ENCODE measurements at places on chromosomes 3 and 15.

- no peak for DNase-seq
These were observed 1.2 kb downstream of the SPINT1 start for GRCh38 chr15:40845036-40845435.

GRCh38 chr15:31307270-31308184 lies 19.1 kb upstream of the KLF13 start:
- peak; percentile 82 for DNase-seq

GRCh38 chr3:149274220-149274619 lies 52.6 kb upstream of the CP start:
- DNase-seq, result no peak

DNA sequence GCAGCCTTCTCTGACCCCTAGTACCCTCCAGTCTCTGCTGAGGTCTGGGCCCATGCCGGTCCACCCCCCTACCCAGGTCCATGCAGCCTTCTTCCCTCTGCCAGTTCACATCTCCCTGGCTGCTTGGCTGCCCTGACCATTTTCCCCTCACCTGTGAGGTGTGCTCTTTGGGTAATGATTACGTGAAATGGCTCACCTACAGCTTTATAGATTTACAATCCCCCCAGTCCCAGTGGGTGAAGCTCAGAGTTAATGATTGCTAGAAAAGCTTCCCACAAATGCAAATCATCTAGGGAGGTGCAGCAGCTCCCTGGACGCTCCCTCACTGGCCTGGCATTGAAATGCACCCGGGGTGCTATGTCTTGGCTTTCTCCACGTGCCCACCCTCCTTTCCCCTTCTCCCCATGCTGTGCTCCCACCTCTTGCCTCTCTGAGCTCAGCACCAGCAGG lies 18.7 kb downstream of the PAQR5 start:
- no peak for DNase-seq

DNA sequence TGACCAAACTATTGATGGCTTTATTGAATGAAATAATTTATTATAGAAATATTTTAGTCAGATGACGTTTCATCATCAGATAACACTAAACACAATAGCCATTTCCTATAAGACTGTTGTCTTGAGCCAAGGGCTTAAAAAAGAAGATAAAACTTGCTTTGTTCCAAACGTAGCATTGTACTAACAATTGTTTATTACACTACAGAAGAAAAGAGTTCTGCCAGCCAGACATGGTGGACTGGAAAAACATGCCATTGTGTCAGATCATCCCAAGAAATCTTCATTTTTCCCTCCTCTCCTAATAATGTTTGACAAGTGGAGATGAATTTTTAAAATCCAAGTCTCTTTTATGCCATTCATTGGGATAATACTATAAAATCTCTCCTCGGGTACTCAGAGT lies 203.3 kb downstream of the CDIN1 start:
- no peak for DNase-seq

GRCh38 chr15:29840926-29841325 lies 18.7 kb upstream of the TJP1 start:
- DNase-seq, result no peak

GRCh38 chr3:79354179-79354688 lies 413.6 kb downstream of the ROBO1 start:
- no peak for DNase-seq

- DNase-seq, result no peak
These were observed 31.0 kb upstream of the ATOSA start for GRCh38 chr15:52710050-52710707.

GRCh38 chr3:117763561-117763960 lies 1054.0 kb downstream of the TUSC7 start:
- no peak for DNase-seq

- DNase-seq, result peak; percentile 52
These were observed 66.8 kb upstream of the PCSK6 start for GRCh38 chr15:101556273-101556672.

- DNase-seq, result no peak
These were observed 163.8 kb upstream of the ATP11B start for GRCh38 chr3:182629521-182629920.

- DNase-seq, result no peak
These were observed 40.4 kb upstream of the PXYLP1 start for GRCh38 chr3:141191097-141191749.

DNA sequence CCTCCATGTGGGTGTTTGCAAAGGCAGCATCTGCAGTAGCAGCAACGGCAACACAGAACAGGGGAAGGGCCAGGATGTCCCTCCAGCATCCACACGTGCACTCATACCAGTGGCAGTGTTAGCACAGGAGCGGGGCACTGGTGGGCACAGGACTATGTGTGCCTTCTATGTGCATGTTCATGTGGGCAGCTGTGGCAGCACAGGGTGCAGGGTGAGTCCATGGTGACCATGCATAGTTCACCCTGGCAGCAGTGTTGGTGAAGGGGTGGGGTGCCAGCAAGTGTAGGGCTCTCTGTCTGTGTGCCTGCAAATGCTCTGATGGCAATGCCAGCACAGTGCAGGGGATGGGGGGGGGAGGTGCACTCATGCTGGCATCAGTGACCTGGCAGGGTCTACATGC lies 222.1 kb upstream of the SOX14 start:
- peak; percentile 43 for DNase-seq

- DNase-seq, result no peak
These were observed 70.3 kb downstream of the ARNT2 start for GRCh38 chr15:80474224-80475215.

DNA sequence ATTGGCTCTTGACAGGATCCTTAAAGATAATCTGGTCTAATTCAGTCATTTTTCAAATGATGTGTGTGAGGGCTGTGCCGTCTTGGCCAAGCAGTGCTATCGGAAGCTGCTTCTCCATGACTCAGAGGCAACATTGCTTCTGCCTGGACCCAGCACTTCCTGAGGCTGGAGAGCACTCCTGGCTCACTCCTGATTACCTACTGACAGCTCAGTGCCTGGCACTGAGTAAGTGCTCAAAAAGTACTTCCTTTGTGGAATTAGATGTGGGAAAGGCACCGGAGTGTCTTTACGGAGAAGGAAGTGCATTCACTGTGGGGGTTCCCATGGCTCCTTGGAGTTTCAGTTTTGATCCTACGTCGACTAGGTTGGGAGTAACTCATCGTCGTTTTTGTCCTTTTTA lies 86.9 kb upstream of the UBE3A start:
- no peak for DNase-seq

DNA sequence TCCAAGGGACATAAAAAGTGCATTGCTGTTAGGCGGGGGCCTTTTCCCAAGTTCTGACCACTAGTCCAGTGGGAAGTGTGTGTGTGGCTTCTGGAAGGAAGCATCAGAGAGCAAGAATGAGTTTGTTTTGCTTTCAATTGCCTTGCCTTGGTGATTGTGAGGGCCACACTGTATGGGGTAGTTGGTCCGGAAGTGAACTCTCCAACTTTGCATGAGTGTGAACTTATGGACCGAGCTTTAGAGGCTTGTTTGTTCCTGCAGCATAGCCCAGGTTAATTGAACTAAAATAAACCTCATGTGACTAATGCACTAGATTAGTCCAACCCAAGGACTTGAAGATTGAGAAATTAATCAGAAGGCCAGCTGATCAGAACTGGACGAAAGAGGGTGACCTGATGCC lies 171.7 kb downstream of the NR2F2 start:
- DNase-seq, result no peak

Data from posterior cingulate gyrus (tissue), 11 donors.